ENCODE measurements at places on chromosomes 3 and 15. TPM values are rescaled to one million over a fixed set of nuclear protein-coding genes. Genes with fewer than 3 reads are reported as not detected.

SAMD7 gene
- total RNA-seq: not detected

CHL1 gene
- total RNA-seq: 35.5 TPM

LIPH gene
- not detected for total RNA-seq

DNA sequence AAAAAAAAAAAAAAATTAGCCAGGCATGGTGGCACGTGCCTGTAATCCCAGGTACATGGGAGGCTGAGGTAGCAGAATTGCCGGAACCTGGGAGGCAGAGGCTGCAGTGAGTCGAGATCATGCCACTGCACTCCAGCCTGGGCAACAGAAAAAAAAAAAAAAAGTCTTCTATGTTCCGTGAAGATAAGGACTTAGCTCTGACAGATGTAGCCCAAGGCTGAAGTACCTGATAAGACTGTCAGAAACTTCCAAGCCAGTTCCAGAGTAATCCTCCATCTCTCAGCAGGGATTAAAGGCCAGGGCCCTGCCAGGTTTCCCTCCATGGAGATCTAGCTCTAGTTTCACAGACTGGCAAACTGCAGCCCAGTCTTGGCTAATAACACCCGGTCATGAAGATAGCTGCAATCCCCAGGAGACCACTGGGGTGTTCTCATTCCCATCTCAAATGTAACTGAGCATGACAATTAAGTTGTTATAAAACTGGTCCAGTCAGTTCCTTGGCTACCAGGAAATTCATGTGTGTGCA is 8.5 kb downstream of the CDCP1 start:
- no peak for DNase-seq

MEIS2 gene
- total RNA-seq: 6.0 TPM
